ENCODE measurements at places on chromosomes 12 and 14.
A peak's percentile ranks its signal among the peaks of the same experiment; 100 is the strongest.

GRCh38 chr14:35938770-35939169 lies 112.6 kb downstream of the BRMS1L start:
- no peak for DNase-seq

- DNase-seq, result no peak
Measured at GRCh38 chr14:63933110-63933509, 80.3 kb downstream of the SYNE2 start.

GRCh38 chr14:66425402-66425801 lies 60.8 kb upstream of the CCDC196 start:
- DNase-seq, result no peak

- peak; percentile 74 for DNase-seq
Measured at GRCh38 chr12:42299392-42300308, 26.2 kb downstream of the ZCRB1 start.

- DNase-seq, result no peak
Measured at GRCh38 chr12:87923361-87923760, 105.8 kb downstream of the C12orf50 start.

GRCh38 chr12:77214136-77214535 lies 148.8 kb upstream of the E2F7 start:
- peak; percentile 90 for DNase-seq

- DNase-seq, result no peak
Measured at GRCh38 chr14:52769887-52770286, 21.5 kb downstream of the GNPNAT1 start.

GRCh38 chr14:106372870-106373652 lies 846.7 kb downstream of the TMEM121 start:
- DNase-seq, result no peak

DNA sequence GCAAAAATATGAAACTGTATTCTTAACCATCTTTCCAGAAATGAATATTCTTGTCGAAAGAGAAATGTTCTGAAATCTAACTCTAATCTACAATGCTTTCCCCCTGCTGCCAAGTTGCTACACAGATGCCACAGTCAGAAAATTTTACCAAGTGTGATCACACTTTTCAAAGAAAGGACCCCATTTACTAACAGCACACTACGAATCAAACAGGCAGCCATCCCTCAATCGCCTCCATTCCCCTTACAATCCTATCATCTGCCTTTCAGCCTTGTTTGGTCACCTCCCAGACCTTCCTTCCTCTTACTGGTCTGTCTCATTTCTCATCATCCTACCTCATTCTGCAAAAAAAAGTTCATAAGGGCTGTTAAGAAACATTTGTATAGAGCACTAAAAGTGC lies 190.1 kb downstream of the MED13L start:
- DNase-seq, result no peak

- DNase-seq, result no peak
Measured at GRCh38 chr14:37179896-37180502, 7.6 kb upstream of the SLC25A21 start.

GRCh38 chr12:108565976-108566375 lies 3.6 kb downstream of the ISCU start:
- peak; percentile 52 for DNase-seq

DNA sequence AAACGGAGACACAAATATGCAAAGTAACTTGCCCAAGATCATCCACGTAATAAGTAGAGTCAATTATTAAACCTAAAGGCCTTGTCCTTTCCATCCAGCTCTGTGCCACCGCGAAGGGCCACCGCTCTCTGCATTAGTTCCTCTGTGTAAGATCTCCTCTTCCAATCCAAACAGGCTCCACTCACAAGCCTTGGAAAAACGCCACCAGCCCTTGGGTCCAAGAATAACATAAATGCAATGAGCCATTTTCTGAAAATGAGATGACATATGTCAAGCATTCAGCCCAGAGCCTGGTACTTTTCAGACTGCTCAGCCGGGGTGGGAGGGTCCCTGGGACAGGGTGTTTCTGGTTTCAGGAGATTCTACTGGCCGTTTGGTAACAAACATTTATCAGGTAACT lies 30.0 kb downstream of the DGLUCY start:
- no peak for DNase-seq

Data from fibroblast of upper back skin (primary cell).